ENCODE measurements at places on chromosomes 13 and 19.

DNA sequence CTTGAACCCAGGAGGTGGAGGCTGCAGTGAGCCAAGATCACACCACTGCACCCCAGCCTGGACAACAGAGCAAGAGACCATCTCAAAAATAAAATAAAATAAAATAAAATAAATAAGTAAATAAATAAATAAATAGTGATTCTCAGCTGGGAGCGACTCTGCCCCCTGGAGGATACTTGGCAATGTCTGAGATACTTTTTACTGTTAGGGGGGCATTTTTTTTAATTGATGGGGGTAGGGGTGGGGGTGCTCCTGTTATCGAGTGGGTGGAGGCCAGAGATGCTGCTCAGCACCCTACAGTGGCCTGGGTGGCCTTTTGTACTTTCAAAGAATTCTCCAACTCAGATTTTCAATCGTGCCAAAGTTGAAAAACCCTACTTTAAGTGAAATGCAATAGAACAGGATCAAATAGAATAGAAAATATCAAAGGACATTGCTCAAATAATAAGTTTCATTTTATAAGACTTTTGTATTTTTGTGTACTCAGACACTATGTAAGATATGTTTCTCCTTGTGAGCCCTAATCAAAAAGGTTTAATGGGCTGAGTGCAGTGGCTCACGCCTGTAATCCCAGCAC lies 7.1 kb upstream of the CLPP start:
- no peak for DNase-seq

DNA sequence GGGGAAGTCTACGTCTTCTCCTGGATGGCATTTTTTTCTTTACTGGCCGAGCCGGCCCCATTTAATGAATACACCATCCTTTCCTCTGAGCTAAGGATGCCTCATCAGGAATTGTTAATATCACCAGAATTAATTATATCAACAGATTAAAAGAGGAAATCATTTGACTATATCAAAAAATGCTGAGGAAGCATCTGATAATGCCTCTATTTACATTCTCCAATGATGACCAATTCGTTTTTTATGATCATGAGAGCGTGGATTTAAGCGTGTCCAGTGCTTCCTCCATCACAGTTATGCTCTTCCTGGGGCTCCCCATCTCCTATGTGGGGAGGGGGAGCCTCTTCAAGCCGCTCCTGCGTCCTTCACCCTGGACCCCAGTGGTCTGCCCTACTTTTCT lies 58.7 kb downstream of the TUBGCP3 start:
- DNase-seq = no peak

DNA sequence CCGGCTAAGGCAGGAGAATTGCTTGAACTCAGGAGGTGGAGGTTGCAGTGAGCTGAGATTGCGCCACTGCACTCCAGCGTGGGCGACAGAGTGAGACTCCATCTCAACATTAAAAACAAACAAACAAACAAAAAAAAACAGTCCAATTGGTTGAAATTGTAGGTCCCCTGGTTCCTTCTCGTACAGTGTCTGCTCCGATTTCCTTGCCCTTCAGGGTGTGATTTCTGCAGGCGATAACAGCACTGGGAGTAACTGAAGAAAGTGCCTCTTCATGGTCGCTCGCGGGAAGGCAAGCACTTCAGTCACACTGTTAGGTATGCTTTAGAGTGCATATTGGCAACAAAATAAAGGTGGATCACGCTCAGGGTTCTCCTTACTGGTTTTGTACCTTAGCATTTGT lies 39.7 kb downstream of the TPT1 start:
- no peak for DNase-seq

GRCh38 chr19:50325310-50326100 lies 3.7 kb downstream of the KCNC3 start:
- DNase-seq = peak; percentile 60

DNA sequence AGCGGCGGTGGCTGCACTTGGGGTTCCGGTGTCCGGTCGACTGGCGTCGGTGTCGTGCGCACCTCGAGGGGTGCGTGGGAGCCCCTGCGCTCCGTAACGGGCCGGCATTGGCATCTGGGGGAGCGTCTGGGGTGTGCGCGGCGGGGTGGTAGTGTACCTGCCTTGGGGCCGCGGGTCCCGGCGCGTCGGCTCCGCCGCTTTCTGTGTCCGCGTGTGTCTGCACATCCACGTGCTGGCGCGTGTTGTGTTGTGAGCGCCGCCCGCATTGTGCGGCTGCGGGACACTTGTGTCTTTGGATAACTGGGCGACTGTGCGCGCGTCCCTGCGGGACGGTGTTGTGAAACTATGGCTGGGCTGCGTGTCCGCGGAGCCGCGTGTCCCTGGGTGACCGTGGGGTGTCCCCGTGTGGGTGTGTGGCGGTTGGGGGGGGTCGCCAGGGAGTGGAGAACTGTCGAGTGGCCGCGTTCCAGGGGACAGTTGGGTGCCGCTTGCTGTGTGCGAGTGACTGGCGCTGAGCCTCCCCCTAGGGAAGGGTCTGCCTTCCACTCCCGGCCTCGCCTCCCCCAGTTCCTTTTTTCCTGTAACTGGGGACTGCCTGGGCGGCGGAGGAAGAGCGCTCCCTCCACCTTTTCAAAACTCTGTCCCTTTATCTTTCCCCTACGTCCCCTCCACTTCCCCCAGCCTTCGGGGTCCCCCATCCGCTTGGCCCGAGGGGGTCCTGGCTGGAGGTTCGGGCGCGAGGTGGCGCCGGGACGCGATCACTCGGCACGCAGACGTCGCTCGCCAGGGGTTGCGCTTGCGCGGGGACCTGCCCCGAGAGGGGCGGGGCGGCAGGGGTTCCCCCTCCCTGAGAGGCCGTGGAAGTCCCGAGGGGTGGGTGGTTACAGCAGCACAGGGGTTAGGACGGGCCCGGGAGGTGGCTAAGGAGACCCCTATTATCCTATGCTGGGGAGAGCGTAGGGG lies 5.7 kb upstream of the NFIC start:
- peak; percentile 80 for DNase-seq

DNA sequence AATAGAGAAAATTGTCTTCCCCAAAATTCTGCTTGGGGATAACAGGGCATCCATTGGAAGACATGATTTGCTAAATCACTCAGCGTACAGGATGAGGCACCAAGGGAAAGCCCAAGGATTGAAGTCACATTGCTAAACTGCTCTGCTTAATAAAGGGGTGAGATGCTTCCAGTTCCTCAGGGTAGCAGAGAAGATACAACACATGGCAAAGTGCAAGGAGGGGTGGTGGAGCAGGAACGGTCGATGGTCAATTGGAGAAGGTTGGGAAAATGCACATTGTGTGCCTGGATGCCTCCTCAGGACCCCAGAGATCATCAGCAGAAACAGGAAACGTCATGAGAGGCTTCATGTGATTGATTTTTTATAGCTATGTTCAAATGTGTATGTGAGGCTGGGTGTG lies 116.3 kb upstream of the SOX1 start:
- DNase-seq = no peak

DNA sequence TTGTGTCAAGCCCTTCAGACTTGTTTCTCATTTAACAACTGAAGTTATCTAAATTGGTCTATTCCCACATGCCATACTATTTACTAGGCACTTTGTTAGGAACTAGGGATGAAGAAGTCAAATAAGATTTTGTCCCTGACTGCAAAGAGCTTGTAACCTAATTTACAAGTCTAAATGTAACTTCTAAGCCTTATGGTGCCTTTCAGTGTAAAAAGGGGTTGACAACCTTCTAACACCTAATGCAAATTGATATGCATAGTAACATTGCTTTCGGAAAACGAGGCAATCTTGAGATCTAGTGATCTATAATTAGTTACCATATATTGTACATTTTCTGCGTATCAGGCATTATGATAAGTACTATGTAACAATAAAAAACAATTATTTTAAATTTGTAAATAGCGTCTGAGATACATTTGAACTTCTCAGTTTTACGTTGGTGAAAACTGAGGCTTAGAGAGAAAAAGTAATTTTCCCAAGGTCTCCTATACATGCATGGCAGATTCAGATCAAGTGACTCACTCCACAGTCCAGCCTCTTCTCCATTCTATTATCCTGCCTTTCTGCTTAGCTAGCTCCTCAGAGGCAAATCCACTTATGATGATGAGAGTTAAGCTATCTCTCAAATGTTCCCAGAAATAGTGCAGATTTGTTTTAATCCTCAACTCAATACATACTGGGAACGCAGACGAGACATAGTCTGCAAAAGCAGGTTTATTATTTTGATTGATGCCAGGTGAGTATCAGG lies 764.9 kb upstream of the SLITRK5 start:
- DNase-seq = no peak

- no peak for DNase-seq
Measured at GRCh38 chr19:47022140-47022536, 2.5 kb downstream of the NPAS1 start.

- peak; percentile 21 for DNase-seq
Measured at GRCh38 chr13:44436589-44437337, 63.1 kb downstream of the SERP2 start.

GRCh38 chr13:106132216-106132615 lies 403.2 kb downstream of the EFNB2 start:
- DNase-seq = no peak

- no peak for DNase-seq
Measured at GRCh38 chr13:113437408-113438010, 15.8 kb downstream of the ADPRHL1 start.

DNA sequence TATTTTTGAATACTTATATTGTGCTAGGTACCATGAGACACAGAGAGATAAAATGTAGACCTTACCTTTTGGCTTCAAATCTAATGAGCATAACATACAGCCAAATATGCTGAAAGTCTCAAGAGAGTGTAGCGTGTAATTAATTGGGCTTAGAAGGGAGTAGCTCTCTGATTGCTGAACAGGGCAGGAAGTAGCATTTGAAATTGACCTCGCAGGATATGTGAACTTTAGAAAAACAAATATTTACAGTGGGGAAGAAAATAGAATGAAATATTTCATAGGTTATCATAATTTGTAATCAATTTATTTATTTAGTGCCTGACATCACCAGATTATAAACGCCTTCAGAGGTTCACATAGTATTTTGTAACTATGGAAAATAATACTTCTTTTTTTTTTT lies 327.1 kb downstream of the RFC3 start:
- DNase-seq = no peak

GRCh38 chr19:42370626-42371175 lies 19.4 kb downstream of the CNFN start:
- DNase-seq = no peak

DNA sequence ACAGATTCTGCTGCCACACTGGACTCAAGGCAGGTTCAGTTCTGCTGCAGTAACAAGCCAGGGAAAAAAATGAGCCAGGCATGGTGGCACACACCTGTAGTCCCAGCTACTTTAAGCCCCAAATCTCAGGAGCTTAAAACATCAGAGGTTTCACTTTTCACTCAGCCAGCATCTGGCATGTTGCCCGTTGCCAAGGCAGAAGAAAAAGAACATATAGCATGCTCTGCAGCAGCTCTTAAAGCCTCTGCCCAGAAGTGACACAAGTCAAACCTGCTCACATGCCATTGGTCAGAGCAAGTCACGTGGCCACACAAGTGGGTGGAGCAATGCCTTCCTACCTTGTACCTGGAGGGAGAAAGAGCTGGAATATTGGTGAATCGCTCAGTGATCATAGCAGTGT lies 14.7 kb upstream of the ADGRE5 start:
- peak; percentile 93 for DNase-seq

- DNase-seq = no peak
Measured at GRCh38 chr13:100336795-100337516, 248.1 kb downstream of the PCCA start.

- no peak for DNase-seq
Measured at GRCh38 chr13:93344048-93344705, 117.6 kb downstream of the GPC6 start.

GRCh38 chr19:18601875-18602274 lies 4.7 kb downstream of the CRLF1 start:
- DNase-seq = no peak

DNA sequence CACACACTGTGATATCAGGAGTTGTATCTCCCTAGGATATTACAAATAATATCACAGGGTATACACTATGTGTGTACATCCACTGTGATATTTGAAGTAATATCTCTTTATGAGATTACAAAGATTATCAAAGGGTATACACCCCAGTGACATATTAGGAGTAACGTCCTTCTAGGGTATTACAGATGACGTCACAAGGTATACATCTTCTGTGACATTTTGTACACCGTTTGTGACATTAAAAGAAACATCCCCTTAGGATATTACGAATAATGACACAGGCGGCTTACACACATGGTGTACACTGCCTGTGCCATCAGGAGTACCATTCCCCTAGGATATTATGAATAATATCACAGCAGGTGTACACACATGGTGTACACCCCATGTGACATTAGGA lies 13.4 kb upstream of the RGCC start:
- no peak for DNase-seq

DNA sequence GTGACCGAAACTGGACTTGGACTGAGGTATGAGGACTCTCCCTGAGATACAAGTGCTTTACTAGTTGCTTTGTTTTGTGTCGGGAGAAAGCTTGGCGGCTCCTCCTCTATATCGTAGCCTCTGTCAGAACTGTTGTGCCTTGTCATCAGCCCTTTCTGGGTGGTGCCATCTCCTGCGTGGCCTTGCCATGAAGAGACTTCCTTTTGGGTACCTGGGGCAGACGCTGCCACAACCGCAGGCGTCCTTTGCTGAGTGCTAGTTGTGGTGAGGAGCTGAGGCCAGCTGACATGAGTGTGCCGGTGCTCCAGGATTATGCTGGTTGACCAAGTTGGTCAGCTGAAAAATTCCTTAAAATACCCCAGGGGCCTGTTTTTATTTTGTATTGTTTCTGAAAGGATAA lies 124.5 kb downstream of the AKAP11 start:
- DNase-seq = peak; percentile 19

DNA sequence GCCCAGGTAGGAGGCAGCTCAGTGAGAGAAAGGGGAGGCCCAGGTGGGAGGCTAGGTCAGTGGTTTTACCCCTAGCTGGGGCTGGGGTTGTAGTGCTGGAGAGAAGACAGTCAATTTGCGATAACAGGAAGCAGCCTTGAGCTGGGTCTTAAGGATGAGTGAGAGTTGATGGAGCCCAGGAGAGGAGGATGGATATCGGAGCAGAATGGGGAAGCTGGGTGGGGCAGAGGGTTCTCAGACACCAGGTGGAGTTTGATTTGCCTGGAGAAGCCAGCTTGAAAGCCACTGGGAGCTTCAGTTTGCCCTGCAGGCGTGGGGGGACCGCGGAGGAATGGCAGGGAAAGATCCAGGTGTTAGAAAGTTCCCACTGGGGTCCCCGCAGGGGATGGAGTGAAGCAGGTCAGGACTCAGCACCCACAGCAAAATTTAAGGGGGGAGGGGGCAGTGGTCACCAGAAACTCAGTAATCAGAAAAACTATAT lies 836 bp upstream of the CDC42EP5 start:
- no peak for DNase-seq

- DNase-seq = no peak
Measured at GRCh38 chr13:25857830-25858229, 194.0 kb downstream of the SHISA2 start.

GRCh38 chr13:25945596-25945995 lies 106.2 kb downstream of the SHISA2 start:
- DNase-seq = no peak

DNA sequence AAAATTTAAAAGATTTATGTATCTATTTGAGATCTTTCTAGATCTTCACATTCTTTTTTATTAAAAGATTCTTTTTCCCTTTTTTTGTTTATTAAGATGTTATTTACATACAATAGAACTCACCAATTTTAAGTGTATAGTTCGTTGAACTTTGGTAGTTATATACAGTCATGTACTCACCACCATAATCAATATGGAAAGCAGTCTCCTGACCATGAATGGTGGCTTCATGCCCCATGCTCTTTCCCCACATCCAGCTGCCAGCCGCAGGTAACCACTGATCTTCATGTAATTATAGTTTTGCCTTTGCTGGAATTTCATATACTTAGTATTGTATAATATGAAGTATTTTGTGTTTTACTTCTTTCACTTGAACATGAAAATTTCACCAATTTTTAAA lies 20.6 kb upstream of the GPR183 start:
- no peak for DNase-seq

- no peak for DNase-seq
Measured at GRCh38 chr19:35846038-35846668, 6.2 kb downstream of the NPHS1 start.
